Dermis lymphatic vessel endothelial cell (primary cell): ENCODE measurements at places on chromosomes 16 and 17. TPM values are rescaled to one million over a fixed set of nuclear protein-coding genes. Genes with fewer than 3 reads are reported as not detected.

NHERF2 gene
- 40.3 and 40.6 TPM in 2 replicates for total RNA-seq

BAIAP3 gene
- 1.3 and 3.4 TPM in 2 replicates for total RNA-seq

WNT9B gene
- not detected in 2 replicates for total RNA-seq

IL17C gene
- total RNA-seq = not detected in 2 replicates

KRT38 gene
- total RNA-seq = not detected in 2 replicates

RNF222 gene
- total RNA-seq = not detected in 2 replicates

CAVIN1 gene
- 384 and 454 TPM in 2 replicates for total RNA-seq

CHD9NB gene
- under 0.01 TPM in 2 replicates for total RNA-seq

CALB2 gene
- not detected in 2 replicates for total RNA-seq

EPN3 gene
- total RNA-seq = under 0.01 TPM in 2 replicates

RAMP2 gene
- total RNA-seq = 15.6 and 21.5 TPM in 2 replicates
